ENCODE measurements at places on chromosomes 7 and 10.

- DNase-seq = no peak
Measured at GRCh38 chr7:41507686-41508268, 195.1 kb downstream of the INHBA start.

GRCh38 chr7:95718577-95719410, 53.6 kb upstream of the DYNC1I1 start:
- no peak for DNase-seq

- no peak for DNase-seq
Measured at GRCh38 chr7:7335215-7335614, 152.9 kb downstream of the C1GALT1 start.

DNA sequence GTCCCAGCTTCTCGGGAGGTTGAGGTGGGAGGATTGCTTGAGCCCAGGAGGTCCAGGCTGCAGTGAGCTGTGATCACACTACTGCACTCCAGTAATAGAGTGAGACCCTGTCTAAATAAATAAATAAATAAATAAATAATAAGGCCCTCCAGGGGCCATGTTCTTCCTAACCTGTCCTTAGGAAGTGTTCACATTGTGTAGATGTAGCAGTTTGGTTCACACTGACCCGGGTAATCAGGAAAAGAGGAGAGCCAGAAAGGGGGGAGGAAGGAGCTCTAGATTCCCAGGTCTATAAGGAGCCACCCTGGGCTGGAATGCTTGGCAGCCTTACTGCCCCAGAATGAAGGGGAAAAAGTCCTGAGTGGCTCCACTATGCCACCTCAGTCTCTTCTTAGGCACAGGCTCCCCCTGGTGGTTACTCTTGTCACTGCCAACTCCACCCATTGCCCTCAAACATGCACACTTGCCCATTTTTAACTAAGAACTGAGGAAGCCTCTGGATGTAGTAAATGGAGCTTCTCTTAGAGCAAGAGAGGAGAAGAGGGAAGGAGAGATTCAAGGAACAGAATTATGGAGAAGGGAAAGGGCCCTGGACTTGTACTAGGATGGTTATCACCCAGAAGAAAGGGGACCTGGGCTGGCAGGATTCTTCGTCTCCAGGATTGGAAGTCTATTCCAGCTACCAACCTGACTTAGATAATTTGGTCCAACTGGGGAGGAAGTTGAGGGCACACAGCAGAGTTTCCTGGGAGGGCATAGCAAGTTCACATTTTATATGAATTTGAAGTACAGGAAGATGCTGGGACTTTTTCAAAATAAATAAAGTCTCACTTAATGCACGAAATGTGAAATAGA, 7.8 kb downstream of the HPS6 start:
- DNase-seq = peak; percentile 28

GRCh38 chr10:96292971-96293920, 11.0 kb upstream of the DNTT start:
- DNase-seq = peak; percentile 9

DNA sequence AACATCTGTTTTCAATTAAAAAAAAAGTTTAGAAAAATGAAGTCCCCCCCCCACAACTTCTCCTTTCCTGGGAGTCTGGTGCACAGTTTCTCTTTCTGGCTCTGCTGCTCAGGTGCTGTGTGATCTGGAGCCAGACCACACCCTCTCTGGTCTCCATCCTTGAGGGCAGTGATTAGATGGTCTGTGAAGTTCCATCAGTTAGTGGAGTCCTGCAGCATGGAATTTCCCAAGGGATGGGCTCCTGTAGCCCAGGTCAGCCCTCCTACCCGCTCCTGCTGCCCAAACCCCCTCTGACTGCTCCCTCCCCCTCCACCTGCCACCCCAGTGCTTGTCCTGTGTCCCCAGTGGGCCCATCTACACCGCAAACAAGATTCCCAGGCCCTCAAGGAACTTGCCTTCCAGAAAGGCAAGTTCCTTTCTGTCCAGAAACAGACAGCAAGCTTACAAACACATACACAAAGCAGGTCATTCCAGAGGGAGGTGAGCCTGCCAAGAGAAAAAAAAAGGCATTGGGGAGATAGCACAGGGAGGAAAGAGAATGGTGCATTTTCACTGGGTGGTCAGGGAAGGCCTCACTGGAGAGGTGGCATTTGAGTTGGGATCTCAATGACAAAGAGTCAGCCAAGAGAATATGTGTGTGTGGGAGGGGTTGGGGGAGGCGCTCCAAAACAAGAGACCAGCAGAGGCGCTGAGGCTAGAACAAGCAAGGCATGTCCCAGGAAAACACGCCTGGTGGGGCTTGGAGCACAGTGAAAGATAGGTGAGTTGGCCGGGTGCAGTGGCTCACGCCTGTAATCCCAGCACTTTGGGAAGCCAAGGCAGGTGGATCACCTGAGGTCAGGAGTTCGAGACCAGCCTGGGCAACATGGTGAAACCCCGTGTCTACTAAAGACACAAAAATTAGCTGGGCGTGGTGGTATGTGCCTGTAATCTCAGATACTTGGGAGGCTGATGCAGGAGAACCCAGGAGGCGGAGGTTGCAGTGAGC, 49.5 kb upstream of the SLC29A3 start:
- no peak for DNase-seq

DNA sequence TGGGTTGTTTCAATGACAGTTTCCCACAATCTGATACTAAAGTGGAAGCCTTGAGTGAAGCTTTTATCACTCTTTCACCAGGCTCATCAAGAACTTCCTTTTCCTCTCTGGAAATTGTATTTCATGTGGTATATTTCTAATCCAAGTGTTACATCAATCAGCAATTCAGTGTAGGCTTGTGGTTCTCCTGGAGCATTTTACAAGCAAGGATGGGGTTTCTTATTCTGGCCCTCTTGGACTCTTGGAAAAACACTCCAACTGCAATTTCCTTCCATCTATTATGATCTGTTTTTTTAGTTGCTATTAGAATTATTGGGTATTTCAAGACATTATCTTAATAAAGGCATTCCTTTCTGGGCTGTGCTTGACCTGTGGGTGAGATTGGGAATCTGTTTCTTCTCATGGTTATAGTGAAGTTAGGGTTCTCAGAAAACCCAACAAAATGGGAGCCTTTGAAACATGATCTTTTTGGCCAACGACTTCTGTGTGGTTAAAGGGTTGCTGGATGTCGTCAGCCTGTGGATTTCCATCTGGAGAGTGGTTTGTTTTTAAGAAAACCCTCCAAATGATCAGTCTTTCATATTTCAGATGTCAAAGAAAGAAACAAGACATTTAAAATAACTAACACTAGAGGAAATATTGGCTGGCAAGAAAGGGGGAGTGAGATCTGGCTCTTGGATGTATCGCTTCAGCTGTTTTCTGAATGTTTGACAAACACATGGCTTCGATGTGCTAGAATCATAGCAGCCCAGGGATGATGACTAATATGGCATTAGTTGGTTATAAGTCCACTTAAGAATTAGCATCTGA, 540.2 kb downstream of the LRMDA start:
- no peak for DNase-seq

- DNase-seq = no peak
Measured at GRCh38 chr10:24722131-24722675, 1.5 kb downstream of the ARHGAP21 start.

DNA sequence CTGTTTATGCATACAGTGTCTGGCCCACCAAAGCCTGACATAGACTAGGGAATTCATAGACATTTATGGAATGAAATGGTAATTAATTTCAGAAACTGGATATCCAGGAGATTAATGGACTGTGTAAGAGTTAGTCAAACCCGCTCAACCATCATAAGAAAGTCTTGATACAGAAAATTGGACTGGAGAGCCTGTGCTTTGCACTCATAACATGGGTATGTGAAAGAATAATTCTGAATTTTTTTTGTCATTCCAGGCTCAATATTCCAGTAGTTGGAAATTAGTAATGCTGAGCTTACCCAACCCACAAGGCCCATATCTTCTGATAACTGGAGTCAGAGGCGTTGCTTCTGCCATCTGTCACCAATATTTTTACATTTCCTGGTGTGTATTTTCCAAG, 799.7 kb upstream of the IGFBP3 start:
- no peak for DNase-seq

DNA sequence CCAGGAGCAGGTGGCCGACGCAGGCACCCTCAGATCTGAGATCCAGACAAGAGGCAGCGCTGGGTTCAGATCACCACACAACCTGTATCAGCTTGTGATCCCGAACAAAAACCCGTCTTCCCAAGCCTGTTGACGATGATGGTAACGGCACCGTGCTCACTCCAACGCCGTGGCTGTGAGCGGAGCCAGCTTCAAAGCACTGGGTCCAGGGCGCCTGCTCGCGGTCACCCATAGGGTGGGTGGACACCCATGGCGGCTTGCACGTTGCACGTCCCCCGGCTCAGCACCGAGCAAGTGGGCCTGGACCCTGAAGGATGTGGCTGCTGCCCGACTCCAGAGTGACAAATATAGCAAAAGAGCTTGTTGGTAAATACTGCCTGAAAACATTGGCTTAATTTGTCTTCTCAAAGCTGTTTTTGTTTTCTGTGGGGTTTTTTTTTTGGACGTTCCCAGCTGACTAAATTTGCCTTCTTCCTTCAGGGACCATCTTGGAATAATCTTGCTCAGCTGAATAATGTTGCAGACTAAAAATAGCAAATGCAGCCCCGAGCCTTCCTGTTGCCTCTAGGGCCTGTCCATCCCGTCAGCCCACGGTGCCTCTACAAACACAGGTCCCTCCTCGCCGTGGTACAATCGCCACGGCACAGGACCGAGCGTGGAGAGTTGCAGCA, 41.0 kb downstream of the FOXK1 start:
- no peak for DNase-seq

DNA sequence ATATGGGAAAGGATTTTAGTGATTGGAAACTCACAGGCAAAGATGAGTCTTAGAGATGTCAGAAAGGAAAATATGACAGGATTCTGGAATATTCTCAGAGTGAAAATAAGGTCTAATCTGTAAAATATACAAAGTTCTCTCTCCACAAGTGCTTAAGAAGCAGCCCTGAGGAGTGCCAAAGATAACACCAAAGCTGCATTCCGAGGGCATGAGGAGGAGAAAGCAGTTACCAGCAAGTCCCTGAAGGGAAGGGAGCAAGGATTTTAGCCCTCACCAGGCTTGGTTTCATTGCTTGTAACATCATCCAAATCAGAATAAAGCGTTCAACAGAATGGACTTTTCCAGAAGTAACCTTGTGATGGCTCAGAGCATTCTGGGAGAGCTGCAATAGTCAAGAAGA, 31.4 kb upstream of the DLX6 start:
- peak; percentile 42 for DNase-seq

- no peak for DNase-seq
Measured at GRCh38 chr10:27035163-27035562, 65.1 kb downstream of the ANKRD26 start.

GRCh38 chr7:42186151-42186550, 50.9 kb downstream of the GLI3 start:
- DNase-seq = no peak

- no peak for DNase-seq
Measured at GRCh38 chr10:43765516-43765915, 116.8 kb upstream of the ZNF32 start.

DNA sequence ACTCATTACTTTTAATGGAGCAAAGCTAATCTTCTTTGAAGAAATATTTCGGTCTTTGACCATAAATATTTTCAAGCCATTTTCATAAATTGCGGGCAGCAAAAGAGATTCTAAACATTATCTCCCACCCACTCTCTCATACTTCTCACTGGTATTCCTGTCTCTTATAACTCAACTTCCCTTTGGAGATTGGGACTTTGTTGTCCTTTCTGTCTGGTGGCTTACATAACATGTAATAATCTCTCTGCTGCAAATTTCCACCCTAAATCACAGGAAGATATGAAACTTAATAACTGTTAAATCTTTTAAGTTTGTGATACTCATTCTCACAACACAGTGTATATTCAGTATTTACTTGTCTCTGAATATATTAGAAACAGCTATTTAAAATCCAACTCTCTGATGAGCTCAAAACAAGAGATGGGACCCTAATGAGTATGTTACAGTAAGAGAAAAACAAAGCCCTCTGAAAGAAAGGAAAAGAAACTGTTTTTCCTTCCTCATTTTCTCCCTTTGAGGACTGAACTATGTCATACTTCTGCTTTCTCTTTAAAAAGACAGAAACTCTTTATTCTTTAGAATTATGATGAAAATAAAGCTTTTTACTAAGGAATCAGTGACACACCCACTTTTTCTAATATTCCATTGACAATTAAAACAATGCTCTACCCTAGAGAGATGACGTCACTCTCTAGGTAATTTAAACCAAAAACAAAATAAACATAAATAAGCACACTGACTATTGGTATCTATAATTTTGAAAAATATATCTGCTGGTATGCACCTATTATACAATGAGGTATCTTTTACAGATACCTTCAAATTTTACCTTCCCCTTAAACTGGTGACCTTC, 14.7 kb downstream of the CALCR start:
- DNase-seq = no peak

- no peak for DNase-seq
Measured at GRCh38 chr10:29541422-29542210, 93.2 kb downstream of the SVIL start.

- no peak for DNase-seq
Measured at GRCh38 chr10:110600487-110601101, 33.1 kb downstream of the SMC3 start.

- no peak for DNase-seq
Measured at GRCh38 chr10:3477683-3478082, 305.1 kb upstream of the PITRM1 start.

GRCh38 chr10:35462491-35462934, 126.2 kb downstream of the CCNY start:
- DNase-seq = no peak

DNA sequence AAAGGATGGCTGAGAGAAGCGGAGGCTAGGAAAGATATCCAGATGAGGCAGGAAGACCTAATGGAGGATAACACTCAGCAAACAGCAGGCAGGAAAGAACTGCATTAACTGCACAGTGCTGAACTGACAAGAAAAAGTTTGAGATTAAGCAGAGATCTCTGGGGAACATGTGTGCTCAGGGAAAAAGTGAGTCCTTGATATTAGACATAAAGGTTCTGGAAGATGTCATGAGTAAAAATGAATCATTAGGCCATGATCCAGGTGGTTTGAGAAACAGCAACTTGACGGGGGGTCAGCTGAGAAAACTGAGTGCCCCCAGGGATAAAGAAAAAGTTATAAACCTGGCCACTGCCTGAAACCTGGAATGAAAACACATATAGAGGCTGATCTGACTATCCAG, 27.3 kb upstream of the ANK3 start:
- no peak for DNase-seq

DNA sequence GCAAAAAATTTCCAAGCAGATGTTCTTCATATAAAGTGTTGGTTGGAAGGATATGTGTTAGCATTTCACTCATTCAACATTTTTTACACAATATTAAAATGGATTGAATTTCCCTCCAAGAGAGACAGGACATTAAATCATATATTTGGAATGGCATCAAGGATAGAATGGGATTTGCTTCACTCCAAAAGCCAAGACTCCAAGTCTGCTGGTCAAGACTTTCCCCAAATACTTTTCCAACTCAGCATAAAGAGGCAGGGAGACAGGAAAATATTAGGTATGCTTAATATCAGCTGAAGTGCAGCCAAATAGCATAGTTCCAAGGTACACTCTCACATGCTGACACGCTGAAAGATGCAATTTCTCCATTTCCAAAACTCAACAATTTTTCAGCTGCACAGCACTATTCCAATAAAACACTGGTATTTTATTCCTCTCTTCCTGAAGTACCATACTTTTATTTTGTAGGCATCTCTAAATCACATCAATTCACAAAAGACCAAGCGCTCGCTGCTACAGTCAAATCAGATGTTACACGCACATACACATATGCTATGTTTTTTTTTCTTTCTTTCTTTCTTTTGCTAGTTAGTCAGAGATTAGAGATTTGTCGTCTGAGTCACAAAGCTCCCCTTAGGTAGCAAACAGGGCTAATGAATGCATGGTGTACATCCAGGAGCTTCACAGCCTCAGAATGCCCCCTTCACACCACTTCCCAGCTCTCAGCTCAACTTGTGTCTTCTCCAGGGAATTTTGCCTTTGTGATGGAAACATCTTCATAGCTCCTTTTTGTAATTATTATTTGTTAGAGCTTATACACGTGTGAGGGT, 1033.8 kb upstream of the AUTS2 start:
- no peak for DNase-seq
